ENCODE measurements at places on chromosomes 1 and 21.
A peak's percentile ranks its signal among the peaks of the same experiment; 100 is the strongest.

DNA sequence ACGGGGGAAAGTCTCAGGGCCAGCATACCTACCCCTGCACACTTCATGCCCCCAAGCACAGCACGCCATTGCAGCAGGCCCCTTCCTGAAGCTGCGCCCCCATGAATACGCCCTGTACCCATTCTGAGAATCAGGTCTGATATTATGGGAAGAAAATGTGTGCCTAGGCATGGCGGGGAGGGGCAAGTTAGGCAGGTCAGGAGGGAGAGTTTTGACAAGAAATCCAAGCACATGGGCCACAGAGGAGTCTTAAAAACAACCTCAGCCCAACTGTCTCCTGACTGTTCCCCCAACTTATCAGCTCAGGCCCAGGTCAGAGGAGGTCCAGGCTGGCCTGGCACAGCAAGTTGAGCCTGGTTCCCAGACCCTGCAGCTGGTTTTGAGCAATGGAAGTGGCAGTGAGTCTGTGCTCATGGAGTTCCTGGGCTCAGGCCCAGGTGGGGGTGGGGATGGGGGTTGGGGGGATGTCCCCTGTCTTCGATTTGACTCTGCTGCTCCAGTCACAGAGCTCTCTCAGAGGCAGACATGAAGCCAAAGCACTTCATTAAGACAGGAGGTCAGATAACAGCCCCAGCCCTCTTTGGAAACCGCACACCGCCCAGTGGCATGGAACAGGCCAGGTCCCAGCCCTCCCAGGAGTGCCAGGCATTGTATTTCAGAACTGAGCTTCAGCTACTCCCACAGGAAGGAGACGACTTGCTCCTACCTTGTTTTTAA, 20.6 kb upstream of the BCAR3 start:
- no peak for DNase-seq

DNA sequence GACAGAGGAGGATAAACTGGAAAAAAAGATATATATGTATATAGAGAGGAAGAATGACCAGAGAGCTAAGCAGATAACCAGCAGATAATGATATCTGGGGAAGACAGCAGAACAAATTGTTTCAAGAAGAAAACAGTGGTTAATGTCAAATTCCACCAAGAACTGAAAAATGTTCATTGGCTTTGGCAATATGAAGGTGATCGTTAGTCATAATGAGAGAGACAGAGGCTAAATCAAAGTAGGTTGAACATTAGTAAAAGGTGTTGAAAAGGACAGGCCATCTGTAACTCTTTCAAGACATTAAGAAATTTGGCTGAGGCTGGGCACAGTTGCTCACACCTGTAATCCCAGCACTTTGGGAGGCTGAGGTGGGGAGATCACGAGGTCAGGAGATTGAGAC, 25.3 kb upstream of the CR2 start:
- no peak for DNase-seq

DNA sequence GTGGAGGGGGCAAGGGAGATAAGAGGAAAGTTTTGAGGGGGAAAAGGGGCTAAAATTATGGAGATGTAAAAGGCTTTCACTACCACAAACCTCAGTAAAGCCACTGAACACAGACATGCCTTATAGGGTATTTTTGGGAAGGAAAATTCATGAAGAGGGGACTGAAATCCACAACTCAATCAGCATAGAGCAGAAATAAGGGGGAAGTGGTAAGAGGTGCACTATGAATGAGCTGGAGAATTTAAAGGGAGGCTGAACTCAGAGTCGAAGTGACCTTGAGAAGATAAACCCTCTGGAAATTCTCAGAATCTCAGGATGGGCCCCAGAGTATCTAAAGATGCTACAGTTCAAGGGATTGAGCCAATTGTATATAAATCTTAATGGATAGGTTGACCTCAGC, 15.3 kb downstream of the RHEX start:
- DNase-seq = no peak

- peak; percentile 32 for DNase-seq
Observed at GRCh38 chr1:26225033-26225831, 8.8 kb upstream of the CEP85 start.

- DNase-seq = no peak
Observed at GRCh38 chr1:45470306-45470798, 20.6 kb downstream of the TESK2 start.

DNA sequence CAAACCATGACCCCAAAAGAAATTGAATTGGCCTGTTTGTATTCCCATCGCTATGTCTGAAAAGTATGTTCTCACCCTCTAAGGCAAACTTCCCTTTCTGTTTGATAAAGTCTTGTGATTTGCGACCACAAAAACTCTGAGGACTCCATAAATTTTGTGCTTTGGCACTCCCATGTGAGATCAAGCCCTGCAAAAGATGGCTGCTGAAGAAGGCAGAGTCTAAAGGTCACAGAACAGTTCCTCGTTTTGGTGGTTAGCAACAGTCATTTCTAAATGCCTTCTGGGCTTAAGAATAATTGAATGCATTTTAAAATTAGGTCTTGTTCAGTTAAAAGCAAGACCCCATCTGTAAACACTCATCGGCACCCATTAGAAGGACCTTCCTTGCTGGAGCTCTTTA, 441.6 kb downstream of the OMA1 start:
- no peak for DNase-seq

- DNase-seq = no peak
Observed at GRCh38 chr1:200262326-200262965, 147.4 kb downstream of the ZNF281 start.

DNA sequence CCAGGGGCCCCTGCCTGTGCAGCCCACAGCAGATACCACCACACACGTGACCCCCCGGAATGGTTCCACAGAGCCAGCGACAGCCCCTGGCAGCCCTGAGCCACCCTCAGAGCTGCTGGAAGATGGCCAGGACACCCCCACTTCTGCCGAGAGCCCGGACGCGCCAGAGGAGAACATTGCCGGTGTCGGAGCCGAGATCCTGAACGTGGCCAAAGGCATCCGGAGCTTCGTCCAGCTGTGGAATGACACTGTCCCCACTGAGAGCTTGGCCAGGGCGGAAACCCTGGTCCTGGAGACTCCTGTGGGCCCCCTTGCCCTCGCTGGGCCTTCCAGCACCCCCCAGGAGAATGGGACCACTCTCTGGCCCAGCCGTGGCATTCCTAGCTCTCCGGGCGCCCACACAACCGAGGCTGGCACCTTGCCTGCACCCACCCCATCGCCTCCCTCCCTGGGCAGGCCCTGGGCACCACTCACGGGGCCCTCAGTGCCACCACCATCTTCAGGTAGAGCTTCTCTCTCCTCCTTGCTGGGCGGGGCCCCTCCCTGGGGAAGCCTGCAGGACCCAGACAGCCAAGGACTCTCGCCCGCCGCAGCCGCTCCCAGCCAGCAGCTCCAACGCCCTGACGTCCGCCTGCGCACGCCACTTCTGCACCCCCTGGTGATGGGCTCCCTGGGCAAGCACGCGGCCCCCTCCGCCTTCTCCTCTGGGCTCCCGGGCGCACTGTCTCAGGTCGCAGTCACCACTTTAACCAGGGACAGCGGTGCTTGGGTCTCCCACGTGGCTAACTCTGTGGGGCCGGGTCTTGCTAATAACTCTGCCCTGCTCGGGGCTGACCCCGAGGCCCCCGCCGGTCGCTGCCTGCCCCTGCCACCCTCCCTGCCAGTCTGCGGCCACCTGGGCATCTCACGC, 51.0 kb downstream of the COL18A1 start:
- no peak for DNase-seq

DNA sequence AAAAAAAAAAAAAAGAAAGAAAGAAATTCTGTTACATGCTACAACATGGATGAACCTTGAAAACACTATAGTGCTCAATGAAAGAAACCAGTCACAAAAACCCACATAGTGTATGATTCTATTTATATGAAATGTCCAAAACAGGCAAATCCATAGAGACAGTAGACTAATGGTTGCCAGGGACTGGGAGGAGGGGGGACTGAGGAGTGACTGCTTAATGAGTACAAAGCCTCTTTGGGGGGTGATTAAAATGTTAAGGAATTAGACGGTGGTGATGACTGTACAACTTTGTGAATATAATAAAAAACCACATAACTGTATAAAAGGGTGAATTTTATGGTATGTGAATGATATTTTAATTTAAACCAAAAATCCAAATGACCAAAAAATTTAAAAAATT, 116.0 kb upstream of the GUCA2B start:
- no peak for DNase-seq

DNA sequence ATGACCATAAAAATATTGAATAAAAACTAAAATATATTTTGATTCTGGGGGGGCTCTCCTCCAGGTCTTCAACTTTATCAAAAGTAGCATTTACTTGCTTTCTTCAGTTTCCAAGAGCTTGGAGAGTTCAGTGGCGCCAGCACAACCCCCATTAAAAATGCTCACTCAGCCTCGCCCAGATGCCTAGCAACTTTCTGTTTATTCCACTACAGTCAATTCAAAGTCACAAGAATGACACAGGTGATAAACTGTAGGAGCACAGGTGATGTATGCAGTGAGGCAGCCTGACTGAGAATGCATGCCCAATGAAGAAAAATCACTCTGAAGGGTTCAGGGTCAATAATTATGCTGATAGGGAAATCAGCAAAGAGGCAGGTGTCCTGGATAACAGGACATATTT, 159.4 kb upstream of the ATP1B1 start:
- no peak for DNase-seq

DNA sequence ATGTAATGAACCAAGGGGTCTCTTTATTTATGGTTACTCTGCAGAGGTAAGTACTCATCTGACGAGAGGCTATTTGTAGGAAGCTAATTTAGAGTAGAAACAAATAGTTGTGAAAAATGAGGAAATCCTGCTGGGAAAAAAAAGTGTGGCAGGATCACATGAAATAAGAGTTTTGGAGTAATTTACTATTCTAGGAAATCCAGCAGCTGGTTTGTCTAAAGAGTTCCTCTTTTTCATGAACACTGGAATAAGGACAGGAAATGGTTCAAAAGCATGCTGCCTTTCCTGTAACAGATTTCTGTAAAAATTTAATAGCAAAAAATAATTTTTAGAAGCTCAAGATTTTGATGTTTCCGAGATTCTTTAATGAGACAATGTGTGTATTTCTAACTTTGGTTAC, 177.3 kb downstream of the CHRM3 start:
- DNase-seq = no peak

- no peak for DNase-seq
Observed at GRCh38 chr1:153963850-153964331, 554 bp upstream of the SLC39A1 start.

DNA sequence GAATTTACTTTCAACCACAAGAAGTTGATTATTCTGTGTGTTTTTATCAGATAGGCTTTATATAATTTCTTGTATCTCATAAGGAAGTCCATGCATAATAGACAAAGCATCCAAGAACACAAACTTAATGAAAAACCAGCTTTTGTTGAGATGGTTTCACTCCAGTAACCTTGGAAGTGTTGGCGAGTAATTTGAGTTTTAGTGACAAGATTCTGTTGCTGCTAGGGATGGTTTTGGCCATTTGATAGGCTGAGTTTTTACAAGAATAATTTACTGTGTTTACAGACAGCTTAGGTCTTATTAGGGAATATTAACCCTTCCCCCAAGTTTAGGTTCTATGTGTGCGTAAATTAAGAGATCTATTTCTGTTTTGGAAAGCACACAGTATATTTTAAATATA, 513.6 kb downstream of the USP25 start:
- no peak for DNase-seq

- no peak for DNase-seq
Observed at GRCh38 chr1:166270476-166271150, 103.8 kb upstream of the FAM78B start.

- DNase-seq = peak; percentile 49
Observed at GRCh38 chr1:16078925-16079656, 5.6 kb upstream of the FAM131C start.

DNA sequence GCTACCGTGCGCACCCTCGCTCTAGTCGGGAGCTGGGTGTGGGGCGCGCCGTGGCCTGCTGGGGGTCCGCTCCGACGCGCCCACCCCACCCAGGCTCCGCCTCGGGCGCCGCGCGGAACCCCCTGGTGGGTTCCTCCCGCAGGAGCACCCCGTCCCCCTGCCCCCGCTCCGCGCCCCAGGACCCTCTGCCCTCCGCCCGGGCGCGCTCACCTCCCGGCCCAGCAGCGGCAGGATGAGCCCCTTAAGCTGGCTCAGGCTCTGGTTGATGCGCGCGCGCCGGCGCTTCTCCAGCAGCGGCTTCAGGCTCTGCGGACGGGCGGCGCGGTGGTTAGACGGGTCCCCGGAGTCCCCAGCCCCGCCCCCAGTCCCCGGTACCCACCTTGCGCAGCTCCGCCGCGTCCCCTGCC, 319 bp downstream of the HES2 start:
- DNase-seq = no peak

GRCh38 chr1:154837034-154837671, 32.9 kb downstream of the KCNN3 start:
- no peak for DNase-seq

DNA sequence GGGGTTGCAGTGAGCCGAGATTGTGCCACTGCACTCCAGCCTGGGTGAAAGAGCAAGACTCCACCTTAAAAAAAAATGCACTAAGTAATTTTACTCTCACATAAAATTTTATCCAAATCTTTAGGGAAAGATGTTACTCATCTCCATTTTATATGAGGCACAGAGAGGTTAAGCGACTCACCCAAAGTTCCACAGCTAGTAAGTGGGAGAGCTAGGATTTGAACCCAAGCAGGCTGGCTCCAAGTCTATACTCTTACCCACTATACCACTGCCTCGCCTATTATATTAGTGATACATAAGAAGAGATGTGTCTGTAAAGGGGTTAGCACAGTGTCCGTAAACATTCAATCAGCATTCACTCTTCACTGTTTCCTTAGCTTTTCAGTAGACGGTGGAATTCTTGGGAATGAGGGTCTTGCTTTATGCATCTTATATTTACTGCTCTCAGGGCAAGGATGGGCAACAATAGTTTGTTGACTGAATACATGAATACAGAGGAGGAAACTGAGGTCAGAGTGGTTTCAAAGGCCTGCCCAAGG, 15.1 kb downstream of the LDLRAD2 start:
- DNase-seq = no peak

GRCh38 chr1:232611834-232612233, 18.1 kb downstream of the SIPA1L2 start:
- DNase-seq = no peak

DNA sequence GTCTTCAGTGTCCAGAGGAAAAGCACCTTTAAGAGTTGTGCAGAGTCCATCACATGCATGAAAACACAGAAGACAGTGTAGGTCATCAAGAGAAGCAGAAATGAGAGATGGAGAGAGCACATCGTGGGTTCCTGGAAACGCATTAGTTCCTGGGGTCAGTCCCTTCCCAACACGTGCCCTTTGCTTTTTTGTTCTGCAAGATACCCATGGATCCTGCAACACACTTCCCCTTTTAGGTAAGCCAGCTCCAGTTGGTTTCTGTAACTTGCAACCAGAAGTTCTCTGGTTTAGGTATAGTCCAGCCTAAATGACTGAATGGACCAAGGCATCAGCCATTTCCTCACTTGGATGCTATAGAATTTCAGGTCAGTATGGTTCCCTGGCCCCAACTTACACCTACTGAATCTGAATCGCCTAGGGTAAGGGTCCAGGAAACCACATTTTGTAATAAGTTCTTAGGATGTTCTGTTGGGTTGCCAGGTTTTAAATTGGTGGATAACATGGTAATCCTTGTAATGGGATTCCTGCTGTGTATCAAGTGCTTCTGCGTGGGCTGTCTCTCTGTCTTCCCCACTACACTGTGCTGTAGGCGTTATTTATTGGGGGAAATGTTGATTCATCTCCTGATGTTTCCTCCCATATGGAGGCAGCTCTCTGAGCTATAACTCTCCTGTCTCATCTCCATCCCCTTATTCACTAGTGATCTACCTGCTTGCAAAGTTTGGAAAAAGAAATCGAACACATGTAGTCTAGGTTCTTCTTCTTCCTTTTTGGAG, 230.6 kb downstream of the TNR start:
- DNase-seq = no peak

GRCh38 chr1:182395906-182396305, 4.3 kb upstream of the GLUL start:
- DNase-seq = no peak
